ENCODE measurements at places on chromosomes 13 and 19.
A peak's percentile ranks its signal among the peaks of the same experiment; 100 is the strongest.

DNA sequence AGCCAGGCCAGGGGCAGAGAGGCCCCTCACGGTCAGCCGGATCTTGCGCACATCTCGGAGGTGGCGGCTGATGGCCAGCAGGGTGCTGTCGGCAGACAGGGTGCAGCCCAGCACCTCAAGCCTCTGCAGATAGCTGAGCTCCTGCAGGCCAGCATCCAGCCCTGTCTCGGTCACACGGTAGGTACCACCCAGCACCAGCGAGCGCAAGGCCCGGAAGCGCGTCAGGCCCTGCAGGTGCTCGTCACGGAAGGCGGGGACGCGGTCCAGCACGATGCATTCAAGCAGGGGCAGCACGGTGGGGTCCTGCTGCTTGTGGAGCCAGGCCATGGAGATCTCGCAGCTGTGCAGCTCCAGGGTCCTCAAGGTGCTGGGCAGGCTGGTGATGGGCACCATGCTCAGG is 7.7 kb downstream of the FBXL12 start:
- DNase-seq, result no peak

GRCh38 chr19:13849991-13850909 is 26.7 kb upstream of the NANOS3 start:
- DNase-seq, result peak; percentile 60

DNA sequence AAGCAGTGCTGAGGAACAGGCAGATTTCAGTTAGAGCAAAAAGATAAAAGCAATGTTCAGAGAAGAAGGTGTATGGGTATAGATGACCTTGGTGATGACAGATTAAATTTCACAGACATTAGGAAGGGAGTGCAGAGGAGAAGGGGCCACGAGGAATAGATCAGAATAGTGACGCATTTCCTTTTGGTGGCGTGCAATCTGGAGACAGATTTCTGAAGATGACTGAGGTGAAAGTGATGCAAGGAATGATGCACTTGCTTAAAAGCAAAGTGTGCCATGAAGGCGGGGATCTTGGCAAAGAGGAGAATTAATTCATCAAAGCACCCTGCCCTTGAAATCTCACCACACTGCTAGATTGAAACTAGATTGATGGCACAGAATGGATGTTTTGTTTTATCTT is 202.4 kb downstream of the ITGBL1 start:
- no peak for DNase-seq

- DNase-seq, result no peak
Measured at GRCh38 chr13:28856287-28856686, 36.1 kb downstream of the MTUS2 start.

DNA sequence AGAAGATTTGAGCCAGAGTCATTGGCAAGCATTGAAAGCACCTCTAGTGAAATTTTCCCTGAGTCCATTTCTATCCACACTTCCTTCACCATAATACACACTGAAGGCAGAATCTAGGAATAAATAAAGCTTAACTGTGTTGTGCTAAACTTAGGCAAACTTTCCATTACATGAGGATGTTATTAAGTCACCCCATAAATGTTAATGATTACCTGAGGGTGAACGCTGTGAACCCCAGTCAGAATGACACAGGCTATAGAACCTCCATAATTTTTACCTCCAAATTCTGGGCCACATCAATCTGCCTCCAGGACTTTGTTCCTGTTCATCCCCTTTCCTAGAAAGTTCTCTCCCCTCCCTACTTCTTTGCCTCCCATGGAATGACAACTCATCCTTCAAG is 71.0 kb downstream of the RAP2A start:
- no peak for DNase-seq

DNA sequence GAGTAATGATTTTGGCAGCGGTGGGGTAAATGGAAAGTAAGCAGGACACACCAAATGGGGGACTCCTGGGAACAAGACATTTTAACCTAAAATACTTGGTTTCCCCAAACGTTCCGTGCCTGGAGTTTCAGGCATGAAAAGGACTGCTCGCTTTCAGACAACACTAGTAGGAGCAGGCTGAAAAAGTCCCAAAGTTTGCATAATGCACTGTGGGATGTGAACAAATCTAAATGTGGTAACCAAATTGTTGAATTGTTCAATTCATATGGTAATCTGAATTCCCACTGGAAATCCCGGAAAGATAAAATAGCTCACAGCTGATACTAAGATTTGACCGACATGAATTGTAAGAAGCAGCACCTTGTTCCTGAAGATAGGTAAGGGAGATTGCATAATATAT is 467.2 kb upstream of the ARGLU1 start:
- no peak for DNase-seq

DNA sequence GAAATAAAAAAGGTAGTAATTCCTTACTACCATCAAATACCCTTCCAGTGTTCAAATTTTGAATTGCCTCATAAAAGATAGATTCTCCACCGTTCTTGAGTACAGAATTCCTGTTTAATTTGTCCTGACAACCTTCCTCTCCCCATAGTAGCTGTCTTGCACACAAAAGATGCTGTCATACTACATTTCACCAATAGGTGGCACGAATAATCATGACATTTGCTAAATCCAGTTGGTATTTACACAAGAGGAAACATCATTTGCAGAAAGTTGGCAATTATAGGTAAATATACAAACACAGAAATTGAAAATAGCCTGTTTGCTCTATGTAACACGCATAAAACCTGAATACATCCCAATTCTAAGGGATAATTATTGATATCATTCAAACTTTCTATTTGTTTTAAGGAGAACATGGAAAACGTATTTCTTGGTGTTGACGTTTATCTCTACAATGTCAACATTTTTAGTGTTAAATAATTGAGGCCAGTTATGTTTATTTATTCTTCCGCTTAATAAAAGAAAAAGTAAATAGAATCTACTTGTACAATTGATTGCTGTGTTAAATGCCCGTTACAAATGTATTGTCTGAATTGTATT is 58.3 kb upstream of the CLDN10 start:
- no peak for DNase-seq

DNA sequence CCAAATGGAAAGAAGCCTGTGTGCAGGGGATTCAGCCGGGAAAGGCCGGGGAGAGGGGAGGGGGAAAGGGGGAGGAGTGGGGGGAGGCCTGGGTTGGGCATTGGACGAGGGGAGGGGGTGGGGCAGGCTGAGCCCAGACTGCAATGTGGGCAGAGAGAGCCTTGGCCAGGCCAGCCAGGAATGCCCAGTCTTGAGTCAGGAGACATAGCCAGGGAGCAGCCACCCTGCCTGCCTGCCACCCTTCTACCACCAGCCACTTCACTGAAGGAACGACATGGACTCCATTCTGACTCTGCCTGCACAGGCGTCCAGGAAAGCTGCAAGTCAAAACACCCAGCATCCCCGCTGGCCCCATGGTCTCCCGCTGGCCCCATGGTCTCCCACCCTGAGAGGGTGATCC is 498 bp downstream of the PROZ start:
- DNase-seq, result no peak

DNA sequence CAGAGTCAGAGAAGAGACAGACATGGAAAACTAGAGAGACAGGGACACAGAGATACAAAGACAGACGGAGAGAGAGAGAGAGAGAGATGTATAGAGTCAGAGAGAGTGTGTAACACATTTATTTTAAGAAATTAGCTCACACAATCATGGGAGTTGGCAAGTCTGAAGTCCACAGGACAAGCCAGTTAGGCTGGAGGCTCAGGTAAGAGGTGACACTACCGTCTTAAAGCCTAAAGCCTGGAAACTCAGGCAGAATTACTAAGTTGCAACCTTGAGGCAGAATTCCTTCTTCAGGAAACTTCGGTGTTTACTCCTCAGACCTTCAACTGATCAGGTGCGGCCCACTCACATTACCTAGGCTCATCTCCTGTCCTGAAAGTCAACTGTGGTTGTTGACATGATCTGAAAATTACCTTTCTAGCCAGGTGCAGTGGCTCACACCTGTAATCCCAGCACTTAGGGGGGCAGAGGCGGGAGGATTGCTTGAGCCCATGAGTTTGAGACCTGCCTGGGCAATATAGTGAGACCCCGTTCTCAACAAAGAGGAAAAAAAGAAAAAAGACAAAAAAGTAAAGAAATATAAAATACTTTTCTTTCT is 2.8 kb upstream of the TNFSF14 start:
- DNase-seq, result no peak

- no peak for DNase-seq
Measured at GRCh38 chr13:34416971-34417380, 525.1 kb upstream of the NBEA start.

GRCh38 chr19:32181216-32181920 is 164.0 kb upstream of the ZNF507 start:
- no peak for DNase-seq

GRCh38 chr13:19680751-19681150 is 47.3 kb downstream of the MPHOSPH8 start:
- DNase-seq, result no peak

DNA sequence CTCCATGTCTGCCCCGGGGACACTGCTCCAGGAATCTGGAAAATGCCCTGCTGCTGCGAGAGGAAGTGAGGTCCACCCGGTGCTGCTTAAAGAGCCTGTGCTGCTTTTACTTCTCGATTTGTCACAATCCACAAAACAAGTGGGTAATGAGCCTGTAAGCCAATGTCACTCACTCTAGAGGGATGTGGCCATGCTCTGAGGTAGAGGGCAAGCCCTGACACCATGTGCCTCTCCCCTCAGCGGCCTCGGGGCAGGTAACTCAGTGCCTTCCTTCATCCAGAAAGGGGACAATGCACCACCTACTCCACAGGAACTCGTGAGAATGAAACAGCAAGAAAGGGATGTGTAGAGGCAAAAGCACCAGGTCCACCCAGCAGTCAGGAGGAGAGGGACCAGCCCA is 106.2 kb downstream of the TUBA3C start:
- no peak for DNase-seq

Data from activated T-helper 9 cell treated with anti-CD3 and anti-CD28 coated beads, Interleukin-2, amount 50 U/mL, for 16 hours (primary cell).